ENCODE measurements at places on chromosomes 6 and 20.

GRCh38 chr6:47734831-47735481 is 36.6 kb downstream of the ADGRF4 start:
- DNase-seq: no peak

GRCh38 chr6:37538107-37538506 is 38.4 kb upstream of the CCDC167 start:
- DNase-seq: peak; percentile 75

DNA sequence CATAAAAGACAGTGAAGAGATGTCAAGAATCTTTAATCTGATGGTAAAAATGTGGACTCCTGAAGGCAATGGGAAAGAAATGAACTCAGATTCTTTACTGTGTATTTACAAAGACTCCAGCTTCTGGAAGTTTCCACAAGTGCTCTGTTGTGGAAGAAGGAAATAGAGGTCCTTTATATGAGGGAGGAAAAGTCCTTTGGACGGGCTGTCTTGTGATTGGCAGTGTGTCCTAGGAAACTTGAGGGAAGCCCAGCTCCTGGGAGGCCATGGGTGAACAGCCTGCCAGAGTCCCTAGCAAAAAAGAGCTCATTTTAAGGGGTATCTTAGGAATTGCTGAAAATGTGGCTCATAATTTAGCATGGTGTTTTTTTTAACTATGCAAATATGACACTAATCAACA is 92.0 kb downstream of the RNASET2 start:
- DNase-seq: no peak

DNA sequence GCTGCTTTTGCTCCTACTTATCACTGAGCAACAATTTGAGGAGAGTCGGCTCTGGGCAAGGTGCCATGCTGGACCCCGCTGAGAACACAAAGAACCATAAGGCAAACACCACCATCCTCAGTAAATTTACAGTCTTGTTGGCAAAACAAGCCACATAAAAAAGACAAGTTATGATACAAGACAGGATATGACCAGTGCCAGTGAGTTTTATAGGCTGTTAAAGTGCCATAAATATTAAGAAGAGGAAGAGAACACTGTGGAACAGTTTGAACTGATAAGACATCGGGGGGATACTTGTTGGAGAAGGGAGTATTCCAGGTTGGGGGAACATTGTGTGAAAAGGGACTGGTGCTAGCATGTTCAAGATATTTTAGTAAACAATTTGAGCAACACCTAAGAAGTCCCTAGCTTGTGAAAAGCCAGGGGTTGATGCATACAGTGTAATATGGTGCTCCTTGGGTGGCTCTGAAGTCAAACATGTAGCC is 25.3 kb upstream of the RIPOR2 start:
- DNase-seq: no peak

- DNase-seq: peak; percentile 85
These were observed 12.6 kb downstream of the HSPA12B start for GRCh38 chr20:3744806-3745685.

- no peak for DNase-seq
These were observed 56.8 kb downstream of the PHACTR3 start for GRCh38 chr20:59661153-59661552.

- DNase-seq: no peak
These were observed 118.3 kb downstream of the SLC24A3 start for GRCh38 chr20:19330731-19331130.
